HuH-7 (cell line): ENCODE measurements at places on chromosomes 13 and 19.

DNA sequence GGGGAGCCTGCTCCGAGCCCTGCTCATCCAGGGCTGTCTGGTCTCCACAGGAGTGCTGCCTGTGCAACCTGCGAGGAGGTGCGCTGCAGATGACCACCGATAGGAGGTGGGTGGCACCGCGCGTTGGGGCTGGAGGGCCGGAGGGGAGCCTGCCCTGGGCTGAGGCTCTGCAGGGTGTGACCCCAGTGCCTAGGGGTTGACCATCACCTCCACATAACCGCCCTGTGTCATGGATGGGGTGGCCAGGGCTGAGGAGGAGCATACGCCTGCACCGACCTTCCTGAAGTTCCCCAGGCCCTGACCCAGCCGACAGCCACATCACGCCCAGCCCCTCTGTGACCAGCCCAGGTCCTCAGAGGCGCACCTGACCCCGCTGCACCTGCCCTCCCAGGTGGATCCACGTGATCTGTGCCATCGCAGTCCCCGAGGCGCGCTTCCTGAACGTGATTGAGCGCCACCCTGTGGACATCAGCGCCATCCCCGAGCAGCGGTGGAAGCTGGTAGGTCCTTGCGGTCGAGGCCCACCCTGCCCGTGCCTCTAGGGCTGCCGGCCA lies 168.7 kb downstream of the KDM4B start:
- DNase-seq, result peak; percentile 44

GRCh38 chr19:33726756-33727155 lies 69.9 kb upstream of the KCTD15 start:
- no peak for DNase-seq

- DNase-seq, result no peak
Observed at GRCh38 chr13:67351114-67351513, 121.0 kb upstream of the PCDH9 start.

GRCh38 chr13:97120976-97121375 lies 101.2 kb upstream of the MBNL2 start:
- no peak for DNase-seq

DNA sequence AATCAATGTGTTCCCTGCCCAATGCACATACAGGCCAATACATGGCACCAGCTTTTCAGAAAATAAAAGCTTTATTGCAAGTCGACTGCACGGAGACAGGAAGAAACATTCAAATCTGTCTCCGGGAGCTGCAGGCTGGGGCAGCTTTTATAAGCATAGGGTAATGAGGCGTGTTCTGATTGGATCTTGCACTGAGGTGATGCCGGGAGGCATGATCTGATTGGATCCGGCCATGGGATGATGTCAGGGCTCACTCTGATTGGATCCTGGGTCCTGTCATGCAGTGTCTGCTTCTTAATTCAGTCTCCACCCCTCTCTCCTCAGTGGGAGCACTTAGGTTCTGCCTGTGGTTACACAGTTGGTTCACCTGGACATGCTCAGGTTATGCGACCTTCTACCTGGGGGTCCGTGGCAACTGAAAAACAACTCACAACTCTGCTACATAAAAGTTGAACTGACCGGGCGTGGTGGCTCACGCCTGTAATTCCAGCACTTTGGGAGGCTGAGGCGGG lies 11.8 kb upstream of the FBN3 start:
- no peak for DNase-seq

GRCh38 chr13:90868321-90868920 lies 479.1 kb upstream of the MIR17HG start:
- DNase-seq, result no peak

DNA sequence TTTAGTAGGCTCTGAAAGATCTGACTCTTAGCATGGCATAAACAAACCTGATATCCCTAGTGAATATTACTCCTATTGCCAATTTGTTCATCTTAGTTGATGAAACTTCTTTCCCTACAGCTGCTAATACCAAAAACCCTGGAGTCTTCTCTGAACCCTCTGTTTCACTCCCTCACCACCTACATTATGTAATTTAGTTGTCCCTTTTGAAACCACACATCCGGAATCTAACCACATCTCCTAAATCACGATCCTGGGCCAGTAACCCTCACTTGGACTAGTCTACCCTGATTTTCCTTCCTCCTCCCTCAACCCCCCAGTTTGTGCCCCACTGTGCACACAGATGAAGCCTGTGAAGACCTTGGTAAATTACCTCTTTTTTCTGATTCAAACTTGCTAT lies 1.2 kb downstream of the ZNF256 start:
- no peak for DNase-seq

GRCh38 chr13:42007844-42008243 lies 40.6 kb upstream of the DGKH start:
- no peak for DNase-seq

DNA sequence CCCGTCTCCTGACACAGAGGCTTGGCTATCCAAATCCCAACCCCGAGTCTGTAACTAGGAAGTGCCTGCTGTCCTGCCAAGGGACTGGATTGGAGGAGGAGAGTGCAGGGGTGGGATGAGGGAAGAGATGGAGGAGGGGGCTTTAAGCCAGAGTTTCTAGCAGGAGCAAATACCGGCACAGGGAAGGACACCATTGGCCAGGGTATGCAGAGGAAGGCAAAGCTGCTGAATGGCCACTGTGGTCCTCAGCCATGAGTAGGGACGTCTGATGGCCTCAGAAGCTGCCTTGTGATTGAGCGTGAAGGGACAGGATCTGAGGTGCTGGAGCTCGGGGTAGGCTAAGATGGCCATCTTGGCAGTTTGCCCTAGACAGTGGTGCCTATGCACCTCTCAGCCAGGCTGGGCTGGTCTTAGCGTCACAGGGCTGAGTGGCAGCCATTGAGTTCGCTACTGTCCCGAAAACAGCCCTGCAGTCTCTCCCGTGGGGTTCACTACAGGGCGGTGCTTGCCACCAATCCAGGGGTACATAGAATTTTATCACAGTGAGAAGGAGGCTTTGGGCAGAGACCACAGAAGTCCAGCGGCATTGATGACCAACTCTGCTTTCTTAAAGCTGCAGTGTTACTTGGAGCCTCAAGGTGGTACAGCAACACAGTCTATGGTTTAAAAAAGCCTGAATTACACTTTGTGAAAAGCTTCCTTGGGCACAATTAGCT lies 61.8 kb downstream of the AKAP11 start:
- peak; percentile 16 for DNase-seq

DNA sequence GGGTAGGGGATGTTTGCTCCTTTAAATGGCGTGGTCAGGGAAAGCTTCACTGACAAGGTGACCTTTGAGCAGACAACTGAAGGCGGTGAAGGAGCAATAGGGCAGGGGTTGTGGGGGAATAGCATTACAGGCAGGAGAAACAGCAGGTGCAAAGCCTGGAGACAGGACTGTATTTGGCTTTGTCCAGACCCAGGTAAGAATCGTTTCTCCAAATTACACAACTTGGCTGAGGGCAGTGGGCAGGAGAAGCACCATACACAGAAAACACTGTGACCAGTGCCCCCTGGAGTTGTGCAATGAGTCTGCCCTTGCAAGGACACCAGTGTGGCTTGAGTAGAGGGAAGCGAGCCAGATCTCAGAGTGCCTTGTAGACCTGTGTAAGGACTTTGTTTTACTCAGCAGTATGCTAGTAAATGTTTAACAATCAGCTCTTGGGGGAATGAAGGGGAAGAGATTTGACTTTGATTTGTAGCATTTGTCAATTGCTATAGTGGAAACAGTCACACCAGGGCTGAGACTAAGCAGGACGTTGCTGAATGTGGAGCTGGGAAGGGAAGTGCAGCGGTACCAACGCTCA lies 360.0 kb downstream of the DCT start:
- peak; percentile 12 for DNase-seq

DNA sequence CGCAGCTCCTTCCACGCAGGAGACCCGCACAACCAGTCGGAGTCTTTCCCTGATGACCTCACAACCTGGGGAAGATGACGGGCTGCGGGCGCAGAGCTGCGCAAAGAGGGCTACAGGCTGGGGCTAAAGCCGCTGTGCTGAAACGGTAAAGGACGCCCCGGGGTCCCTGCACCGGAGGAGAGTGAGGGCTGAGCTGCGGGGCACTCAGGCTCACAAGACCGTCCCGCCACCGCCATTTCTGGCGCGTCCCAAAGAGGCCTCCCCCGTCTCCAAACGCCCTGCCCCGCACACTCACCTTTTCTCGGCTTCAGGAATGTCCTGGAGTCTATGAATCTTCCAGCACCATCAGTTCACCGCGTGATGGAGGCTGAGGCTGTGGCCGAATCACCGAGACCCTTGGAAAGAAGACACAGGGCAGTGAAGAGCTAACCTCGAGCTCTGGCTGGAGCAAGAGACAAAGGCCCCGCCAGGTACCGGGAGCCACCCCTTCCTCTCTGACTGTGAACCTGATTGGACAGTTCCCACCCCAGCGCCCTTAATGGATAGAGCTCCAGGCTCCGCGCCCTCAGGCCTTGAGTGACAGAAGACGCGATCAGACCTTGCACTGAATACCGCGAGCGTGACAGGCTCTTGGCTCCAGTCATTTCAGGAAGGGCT lies 41.8 kb upstream of the ZNF429 start:
- no peak for DNase-seq

DNA sequence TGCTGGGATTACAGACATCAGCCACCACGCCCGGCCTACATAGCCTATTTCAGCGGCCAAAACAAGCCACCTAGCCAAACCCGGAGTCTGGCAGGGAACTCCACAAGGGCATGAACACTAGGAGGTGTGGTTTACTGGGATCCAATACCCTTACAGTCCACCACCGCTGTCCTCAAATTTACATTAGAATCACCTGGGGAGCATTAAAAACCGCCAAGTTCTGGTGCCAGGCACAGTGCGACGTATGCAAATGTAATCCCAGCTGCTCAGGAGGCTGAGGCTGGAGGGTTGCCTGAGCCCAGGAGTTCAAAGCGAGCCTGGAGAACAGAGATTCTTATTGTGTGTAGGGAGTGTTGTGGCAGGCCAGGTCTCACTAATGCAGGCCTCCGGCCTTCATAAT lies 4.2 kb upstream of the AP1M1 start:
- no peak for DNase-seq

- no peak for DNase-seq
Observed at GRCh38 chr13:109785892-109786450, 412 bp downstream of the IRS2 start.

DNA sequence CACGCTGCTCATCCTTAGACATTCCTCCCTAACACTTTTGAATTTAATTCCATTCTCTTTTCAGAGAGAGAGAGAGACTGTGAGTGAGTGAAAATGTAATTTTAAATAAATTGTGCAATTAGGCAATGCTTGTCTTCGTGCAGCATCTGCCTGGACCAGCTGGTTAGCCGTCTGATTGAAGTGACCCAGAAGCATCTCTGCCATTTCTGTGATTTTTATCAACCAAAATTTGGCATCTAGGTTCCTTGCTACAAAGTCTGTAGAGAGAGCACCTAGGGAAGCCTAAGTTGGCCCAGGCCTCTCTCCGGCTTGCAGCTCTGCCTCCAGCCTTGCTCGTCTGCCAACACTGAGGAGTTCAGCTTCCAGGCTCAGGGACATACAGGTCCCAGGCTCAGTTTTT lies 138.6 kb upstream of the GPR12 start:
- DNase-seq, result no peak

DNA sequence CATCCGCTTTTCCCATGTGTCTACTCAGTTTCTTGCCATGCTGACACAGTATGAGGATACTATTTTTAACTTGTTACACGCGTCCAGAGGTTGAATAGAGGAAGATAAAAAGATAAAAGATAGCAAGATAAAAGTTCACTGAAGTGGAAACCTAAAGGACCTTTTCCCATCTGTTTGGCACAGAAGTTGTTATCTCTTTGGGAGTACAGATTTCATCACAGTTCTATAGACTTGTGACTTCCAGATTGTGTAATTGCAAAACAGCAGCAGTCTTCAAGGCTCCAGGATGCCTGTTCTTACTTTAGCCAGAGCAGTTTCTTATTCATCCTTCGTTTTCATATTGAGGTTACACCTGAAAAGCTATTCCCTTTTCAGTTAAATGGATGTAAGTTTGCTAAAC lies 369.2 kb downstream of the GPC5 start:
- DNase-seq, result no peak

DNA sequence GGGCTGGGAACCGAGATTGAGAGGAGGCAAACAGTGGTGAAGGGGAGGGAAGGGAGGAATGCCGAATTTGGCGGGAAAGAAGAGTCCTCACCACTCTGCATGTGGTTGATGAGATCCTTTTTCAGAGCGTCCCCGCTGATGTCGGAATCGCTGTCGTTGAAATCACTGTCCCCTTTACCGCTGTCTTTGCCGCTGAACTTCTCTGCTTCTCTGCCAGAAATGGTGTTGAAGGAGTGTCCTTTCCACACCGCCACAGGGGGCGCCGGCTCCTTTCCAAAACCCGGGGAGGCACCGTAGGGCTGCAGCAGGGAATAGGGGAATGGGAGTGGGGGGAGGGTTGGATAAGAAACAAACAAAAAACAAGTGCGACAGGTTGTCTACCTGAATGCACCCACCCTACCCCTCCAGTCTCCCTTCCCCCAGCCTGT lies 3.1 kb downstream of the PCDH8 start:
- no peak for DNase-seq

- DNase-seq, result peak; percentile 91
Observed at GRCh38 chr19:2702170-2703076, at the start of gene GNG7. Gene GNG7, minus strand, starts transcription at chr19:2702694. Its CDS starts 182,006 bp downstream, at chr19:2520688.

DNA sequence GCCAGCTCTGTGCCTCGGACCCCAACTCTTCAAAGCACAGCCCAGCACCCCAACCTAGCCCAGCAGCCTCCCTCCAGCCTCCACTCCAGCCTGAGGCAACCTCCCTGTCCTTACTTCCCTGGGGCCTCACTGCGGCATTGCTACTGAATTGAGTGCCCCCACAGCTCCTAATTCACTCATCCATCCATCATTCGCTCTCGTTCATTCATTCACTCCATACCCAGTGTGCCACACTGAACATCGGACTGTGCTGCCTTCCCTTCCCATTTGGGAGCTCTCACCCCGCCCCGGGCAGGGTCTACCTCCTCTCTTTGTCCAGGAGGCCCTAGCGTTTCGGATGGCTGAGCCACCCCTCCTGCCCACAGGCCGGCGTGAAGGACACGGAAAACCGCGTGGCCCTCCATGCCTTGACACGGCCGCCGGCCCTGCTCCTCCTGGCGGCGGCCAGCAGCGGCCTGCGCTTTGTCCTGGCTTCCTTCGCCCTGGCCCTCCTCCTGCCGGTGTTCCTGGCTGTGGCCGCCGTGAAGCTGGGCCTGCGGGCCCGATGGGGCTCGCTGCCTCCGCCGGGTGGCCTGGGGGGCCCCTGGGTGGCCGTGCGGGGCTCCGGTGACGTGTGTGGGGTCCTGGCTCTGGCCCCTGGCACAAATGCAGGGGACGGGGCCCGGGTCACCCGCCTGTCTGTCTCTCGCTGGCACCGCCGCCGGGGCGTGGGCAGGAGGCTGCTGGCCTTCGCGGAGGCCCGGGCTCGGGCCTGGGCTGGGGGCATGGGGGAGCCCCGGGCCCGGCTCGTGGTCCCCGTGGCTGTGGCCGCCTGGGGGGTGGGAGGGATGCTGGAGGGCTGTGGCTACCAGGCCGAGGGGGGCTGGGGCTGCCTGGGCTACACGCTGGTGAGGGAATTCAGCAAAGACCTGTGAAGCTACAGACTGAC lies 1.3 kb downstream of the NAT14 start:
- DNase-seq, result no peak
